ENCODE measurements at places on chromosomes 2 and 18.

DNA sequence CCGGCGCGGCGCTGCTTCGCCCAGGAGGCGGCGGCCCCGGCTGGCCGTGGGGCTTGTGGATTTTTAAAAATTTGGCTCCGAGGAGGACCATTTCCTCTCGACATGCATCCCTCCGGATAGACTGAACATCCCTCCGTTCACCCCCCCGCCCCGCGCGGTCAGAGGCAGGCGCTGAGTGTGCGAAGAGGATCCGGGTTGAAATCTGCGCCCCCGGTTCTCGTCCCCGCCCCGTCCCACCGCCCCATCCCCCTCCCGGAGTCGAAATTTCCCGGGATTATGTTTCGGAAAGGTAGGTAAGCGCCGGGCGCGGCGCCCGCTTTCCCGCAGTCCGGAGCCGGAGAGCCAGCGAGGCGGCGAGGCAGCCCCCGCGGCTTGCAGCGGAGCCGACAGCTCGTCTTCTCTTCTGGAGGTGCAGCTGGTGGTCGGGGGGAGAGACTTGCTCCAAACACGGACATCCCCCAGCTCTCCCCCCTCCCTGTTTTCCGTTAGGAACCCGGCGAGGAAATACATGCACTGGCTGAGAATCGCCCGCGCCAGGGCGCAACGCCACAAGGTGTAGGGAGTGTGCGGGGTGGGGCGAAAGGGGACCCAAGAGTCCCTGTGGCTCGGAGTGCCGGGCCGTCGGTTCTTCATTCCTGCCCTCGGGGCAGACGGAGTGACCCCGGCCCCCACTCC lies at the start of gene PRKCE:
Gene PRKCE, plus strand, starts transcription at position 261 of the 675 bp plus-strand sequence.
- no peak for DNase-seq

DNA sequence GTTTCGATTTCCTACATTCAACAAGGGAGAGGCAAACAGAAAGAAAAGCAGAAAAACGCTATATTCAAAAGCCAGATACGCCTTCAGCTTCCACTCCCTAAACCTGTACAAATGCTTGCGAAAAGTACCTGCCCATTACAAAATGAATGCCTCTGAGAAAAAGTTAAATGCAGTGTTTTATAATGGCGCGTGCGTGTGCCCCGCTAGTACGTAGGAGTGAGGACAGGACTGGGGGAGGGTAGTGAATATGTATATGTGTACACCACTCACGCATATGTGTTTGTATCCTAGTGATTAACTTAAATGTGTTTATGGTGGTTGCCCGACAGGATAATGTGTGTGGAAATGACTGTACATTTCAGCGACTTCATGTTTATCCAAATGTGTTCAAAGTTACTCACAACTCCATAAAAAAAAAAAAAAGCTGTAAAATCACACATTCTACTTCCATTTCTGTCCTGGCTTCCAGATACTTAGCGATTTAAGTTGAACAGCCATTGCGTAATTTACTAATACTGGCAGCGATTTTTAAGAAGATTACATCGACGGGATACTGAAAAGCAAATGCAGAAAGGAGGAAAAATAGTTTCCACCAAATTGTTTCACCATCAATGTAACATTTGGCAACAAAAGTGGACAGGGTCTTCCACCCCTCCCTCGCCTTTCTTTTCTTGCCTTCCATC lies 1.3 kb downstream of the NEUROD1 start:
- no peak for DNase-seq

- no peak for DNase-seq
Measured at GRCh38 chr2:25552318-25552717, 121.1 kb downstream of the DTNB start.

DNA sequence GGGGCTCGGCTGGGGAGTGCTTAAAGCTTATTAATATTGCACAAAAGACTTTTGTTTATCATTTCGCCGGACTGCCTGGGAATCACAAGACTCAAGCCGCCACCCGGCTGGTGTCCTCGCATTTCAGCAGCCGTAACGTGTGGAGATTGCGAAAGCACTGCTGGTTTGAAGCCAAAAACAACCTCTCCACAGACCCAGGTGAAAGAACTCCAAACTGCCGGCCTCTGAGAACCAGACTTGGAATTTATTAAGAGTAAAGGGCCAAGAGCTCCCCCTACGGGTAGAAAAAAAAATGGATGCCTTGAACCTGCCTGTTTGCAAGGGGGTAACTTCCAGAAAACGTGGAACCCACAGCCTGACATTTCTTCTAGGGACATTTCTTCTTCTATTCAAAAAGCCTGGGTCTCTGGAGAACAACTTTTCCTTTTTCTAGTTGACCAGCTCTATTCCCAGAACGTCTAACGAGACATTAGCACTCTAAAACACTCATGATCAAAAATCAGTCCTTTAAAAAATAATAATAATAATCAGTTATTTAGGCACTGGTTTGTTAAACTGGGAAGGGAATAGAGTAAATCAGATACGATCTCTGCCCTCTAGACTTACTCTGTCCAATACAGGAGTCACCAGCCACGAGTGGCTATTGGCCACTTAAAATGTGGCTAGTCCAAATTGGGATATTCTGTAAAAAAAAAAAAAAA lies 216.3 kb downstream of the C1D start:
- DNase-seq: peak; percentile 9

- no peak for DNase-seq
Measured at GRCh38 chr2:42906557-42907411, 114.4 kb upstream of the HAAO start.

DNA sequence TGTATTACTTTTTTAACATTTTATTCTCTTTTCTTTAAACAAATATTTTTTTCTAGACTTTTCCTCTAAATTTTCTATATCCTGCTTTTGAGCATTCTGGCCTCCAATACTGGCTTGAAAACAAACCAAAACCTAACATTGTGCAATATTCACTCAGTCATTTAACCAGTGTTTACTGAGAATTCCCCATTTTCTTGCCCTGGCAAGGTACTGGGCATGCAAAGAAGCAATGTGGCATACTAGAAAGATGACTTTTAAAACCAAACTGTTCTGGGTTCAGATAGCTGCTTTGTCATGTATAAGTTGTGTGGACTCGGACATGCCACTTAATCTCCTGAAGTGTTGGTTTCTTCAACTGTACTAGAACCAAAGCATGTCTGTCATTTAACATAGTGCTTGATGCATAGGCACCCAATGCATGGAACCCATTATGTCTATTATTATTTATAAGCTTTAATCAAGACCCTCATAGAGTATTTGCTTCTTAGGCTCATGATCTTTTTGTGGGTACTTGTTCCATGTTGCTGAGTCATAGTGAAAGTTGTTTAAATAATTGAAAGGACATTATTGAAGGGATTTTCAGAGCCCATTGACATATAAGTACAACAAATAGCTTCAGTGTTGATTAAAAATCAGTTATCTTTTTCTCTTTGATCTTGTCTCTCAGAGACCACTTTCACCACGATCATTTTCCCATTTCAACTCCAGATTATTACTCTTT lies 185.4 kb upstream of the OSR1 start:
- DNase-seq: no peak

- DNase-seq: no peak
Measured at GRCh38 chr2:118119761-118120400, 31.6 kb downstream of the INSIG2 start.

DNA sequence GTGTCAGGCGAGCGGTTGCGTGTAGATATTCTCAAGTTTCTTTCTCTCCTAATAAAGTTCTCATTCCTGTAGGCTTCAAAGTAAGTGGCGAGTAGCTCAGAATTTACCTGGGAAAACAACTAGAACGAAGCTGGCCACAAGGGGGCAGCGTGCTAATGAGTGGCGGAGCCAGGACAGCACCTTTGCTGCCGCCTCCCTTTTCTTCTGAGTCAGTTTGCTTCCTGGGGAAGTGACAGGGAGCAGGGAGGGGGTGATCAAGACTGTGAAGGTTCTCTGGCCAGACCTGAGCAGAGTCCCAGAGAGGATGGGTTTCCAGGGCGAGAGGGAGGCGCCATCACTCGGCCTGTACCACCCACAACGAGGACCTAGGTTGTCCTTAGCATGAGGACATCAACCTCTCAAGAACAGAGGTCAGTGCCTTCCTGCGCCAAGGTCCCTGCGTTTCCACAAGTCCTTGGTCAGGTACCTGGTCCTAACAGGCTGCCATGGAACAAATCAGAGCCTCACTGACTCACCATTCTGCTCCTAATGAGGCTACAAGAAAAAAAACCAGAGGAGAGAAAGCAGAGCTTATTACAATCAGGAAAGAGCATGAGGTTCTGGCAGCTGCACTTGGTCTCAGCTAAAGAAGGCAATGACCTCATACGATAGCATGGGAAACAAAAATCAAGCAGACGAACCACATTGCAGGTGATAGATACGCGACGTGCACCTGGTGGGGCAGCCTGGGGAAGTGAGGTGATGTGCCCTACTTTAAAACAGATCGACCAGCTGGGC lies 98.7 kb downstream of the PLB1 start:
- DNase-seq: peak; percentile 56

- no peak for DNase-seq
Measured at GRCh38 chr18:77161383-77161782, 28.8 kb upstream of the MBP start.

DNA sequence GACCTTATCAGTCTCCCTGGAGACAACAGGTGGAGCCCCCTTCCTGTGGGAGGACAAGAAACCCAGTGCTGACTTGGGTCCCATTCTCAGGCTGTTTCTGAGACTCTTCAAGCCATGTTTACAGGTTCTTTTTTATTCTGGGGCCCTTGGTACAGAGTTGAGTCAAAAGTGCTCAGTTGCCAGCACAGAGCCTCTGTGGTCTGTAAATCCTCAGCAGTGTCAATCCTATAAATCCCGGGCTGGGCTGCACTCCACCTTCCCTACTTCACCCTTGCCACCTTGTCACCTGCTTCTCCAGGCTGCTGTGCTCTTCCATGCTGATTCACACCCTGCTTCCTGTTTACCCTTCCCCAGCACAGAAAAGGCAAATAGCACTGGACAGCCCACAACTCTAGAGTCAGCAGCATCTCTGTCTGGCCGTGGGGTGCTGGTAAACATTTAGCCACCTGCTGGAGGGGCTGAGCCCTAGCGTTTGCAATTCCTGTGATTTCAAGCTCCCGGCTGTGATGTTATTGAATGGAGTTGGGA lies 74.7 kb downstream of the TNFRSF11A start:
- no peak for DNase-seq

GRCh38 chr18:9156604-9157249 lies 20.1 kb downstream of the ANKRD12 start:
- no peak for DNase-seq

- DNase-seq: no peak
Measured at GRCh38 chr2:38317725-38318124, 59.3 kb downstream of the ATL2 start.

- DNase-seq: no peak
Measured at GRCh38 chr2:46308081-46308480, 10.9 kb downstream of the EPAS1 start.

DNA sequence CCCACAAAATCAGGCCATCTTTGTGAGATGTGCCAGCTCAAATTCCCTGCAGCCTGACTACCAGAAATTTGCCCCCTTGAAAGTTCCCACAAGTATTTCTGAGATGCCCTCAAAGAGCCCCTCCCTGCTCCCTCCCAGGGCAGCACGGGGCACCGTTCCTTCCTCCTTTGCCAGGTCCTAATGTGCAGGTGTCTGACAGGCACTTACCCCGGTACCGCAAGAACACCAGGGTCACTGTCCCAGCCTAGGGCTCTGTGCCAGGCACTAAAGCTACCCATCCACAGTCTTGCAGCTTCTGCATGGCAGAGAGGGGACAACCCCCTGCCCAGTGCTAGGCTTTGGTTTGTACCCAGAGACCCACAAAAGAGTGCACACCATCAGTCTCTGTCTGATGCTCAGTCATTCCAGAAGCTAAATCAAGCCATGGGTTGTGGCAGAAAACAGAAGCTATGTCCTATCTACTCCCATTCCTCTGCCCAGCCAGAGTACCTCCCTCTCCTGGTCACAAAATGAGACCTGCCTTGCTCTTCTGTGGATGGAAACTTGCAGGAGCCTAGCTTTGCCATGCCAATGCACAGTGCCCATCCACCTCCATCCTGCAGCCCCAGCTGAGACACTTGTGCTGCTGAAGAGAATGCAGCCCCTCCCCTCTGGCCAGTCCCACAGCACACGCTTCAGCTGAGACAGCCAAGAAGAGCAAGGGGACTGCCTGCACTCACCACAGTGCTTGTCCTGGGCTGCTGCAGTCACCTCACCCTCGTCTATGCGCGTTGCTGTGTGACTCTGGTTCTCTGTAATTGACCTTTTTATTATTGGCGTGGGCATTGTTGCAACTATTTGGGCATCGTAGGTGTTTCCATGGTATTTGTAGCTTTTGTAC lies 48.7 kb downstream of the INPP5D start:
- no peak for DNase-seq

GRCh38 chr2:84132370-84132769 lies 326.7 kb downstream of the SUCLG1 start:
- DNase-seq: no peak

- no peak for DNase-seq
Measured at GRCh38 chr2:206987810-206988209, 48.5 kb downstream of the CPO start.

- no peak for DNase-seq
Measured at GRCh38 chr2:108128249-108128648, 111.5 kb upstream of the SULT1C3 start.

DNA sequence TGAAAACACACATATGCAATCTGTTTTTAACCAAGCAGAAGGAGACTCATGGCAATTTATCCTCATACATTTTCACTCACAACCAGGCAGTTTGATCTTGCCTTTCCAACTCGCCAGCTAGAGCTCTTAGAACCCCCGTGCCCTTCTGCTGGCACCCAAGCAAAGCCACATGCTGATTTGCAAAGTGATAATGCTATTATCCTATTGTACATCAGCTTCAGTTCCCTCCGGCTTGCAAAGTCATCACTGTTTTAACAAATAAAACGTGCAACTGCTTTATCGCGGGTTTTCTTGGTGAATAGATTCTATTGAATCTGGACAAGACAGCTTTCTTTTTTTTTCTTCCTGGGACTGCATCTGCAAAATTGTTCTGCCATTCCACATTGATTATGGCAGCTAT lies 314.6 kb downstream of the LNPK start:
- no peak for DNase-seq
